ENCODE measurements at places on chromosomes 2 and 18. TPM values are rescaled to one million over a fixed set of nuclear protein-coding genes. Genes with fewer than 3 reads are reported as not detected.

Gene SLC8A1
- polyA plus RNA-seq = 41.8 TPM

Gene SUCLG1
- polyA plus RNA-seq = 307 TPM

Gene CSRNP3
- polyA plus RNA-seq = 1.6 TPM

Gene ZAP70
- 1.3 TPM for polyA plus RNA-seq

Gene GBX2
- not detected for polyA plus RNA-seq

Gene C2orf15
- 0.25 TPM for polyA plus RNA-seq

Gene KHK
- 1.7 TPM for polyA plus RNA-seq

Gene KANSL1L
- 6.2 TPM for polyA plus RNA-seq

Gene TEKT4
- not detected for polyA plus RNA-seq

Gene SETBP1
- 2.0 TPM for polyA plus RNA-seq

Gene ITGB6
- 0.32 TPM for polyA plus RNA-seq

Gene GAREM2
- polyA plus RNA-seq = 1.9 TPM

Gene CHRND
- polyA plus RNA-seq = 0.09 TPM

Gene CNGA3
- polyA plus RNA-seq = not detected

Gene ST8SIA3
- under 0.01 TPM for polyA plus RNA-seq

Gene SERPINB2
- polyA plus RNA-seq = not detected

Gene COBLL1
- polyA plus RNA-seq = 3.2 TPM

Gene PSD4
- polyA plus RNA-seq = 1.0 TPM

Gene KLF7
- polyA plus RNA-seq = 6.0 TPM

Gene AQP4
- polyA plus RNA-seq = 5.1 TPM

Gene TMEM200C
- polyA plus RNA-seq = 1.1 TPM

Gene TRIM43
- polyA plus RNA-seq = not detected

Gene PFN4
- 2.8 TPM for polyA plus RNA-seq

- DNase-seq = no peak
Measured at GRCh38 chr2:218005028-218005427, 2.2 kb upstream of the TNS1 start.

DNA sequence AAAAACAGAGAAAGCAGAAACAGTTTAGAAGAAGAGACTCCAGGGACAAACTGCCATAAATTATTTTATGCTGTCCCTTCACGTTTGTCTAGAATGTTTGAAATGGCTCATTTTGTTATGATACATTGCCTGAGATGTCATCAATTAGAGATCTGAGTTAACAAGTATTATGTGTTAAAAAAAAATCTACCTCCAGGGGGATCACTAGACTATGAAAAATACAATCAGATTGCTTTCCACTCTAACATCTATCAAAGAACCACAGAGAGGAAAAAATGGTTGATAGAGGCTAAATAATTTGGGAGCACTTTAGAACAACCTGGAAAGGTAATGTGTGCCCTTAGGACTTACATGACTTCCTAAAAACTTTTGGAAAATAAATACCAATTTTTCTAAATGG is 103.8 kb upstream of the CCDC150 start:
- no peak for DNase-seq

DNA sequence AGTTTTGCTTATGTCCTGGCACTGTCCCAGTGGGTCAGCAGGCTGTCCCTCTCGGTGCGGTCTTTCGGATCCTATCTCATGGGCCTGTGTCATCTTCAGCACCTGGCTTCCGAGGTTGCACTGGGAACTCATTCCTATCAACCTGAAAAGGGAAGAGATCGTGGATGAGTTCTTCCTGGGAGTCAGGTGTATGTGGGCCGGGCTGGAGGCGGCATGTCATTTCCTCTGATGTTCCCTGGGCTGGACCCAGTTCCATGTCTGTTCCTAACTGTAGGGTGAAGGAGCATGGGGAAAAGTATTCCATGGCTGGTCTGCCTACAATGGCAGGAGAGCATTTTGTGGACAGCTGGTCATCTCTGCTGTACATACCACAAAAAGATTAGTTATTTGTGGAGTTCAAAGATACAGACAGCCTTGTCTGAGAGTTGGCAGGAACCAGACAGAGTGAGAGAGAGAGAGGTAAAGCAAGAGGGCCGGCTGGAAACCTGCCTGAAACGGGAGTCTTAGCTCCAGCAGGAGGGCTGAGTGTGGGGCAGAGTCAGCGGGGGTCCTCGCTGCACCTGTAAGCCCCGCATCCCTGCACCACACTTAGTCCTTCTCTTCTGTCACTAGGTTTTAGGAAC is 25.2 kb downstream of the FAM228A start:
- peak; percentile 49 for DNase-seq

- DNase-seq = no peak
Measured at GRCh38 chr2:157592948-157593347, 35.7 kb downstream of the ACVR1C start.

- peak; percentile 69 for DNase-seq
Measured at GRCh38 chr2:119476301-119477112, 44.9 kb downstream of the TMEM37 start.

- no peak for DNase-seq
Measured at GRCh38 chr2:168097431-168097830, 150.0 kb downstream of the STK39 start.

GRCh38 chr2:240972636-240973521 is 25.5 kb upstream of the SNED1 start:
- DNase-seq = peak; percentile 18

GRCh38 chr18:4807604-4808293 is 352.6 kb upstream of the DLGAP1 start:
- DNase-seq = no peak

DNA sequence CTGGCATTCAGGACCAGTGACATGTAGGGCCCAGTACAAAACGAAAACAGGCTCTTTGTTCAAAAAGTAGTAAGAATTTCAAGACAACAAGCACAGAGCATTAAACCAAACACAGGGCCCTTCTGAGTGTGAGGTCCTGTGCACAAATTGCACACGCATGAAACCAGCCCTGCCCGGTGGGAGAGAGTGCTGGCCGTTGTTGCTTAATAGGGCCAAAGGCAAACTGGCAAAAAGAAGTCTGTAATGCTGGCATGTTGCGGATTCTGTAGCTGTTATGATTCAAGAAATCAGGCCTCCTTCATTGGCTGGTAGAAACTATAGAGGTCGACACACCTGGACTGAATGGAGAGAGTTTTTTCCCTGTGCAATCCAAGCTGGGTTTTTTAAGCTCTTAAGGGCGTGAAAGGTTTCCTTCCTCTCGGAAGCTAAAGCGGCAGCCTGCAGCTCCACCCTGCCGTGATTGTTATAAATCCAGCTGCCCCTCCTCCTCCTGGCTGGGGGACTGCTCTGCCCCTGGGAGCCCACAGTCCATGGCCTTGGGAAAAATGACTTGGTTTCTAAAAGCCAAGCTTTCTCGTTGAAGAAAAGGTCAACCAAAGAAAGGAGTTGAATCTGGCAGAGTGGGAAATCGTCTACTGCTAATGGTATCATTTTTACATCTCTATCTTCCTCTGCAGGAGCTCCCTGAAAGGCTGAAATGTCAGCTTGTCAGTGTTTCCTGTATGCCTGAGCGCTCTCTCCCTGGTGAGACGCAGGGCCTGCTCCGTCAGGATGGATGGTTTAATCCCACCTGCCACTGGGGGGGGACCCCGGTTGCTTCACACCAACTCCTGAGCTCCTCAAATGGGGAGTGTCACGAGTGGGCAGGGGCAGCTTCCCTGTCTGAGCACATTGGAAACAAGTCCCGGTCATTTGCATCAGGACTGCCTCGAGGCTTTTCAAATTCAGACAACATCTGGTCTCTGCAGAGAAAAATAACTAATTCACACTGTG is 143.6 kb downstream of the ALPK2 start:
- no peak for DNase-seq

GRCh38 chr2:127107622-127107999 is 657 bp upstream of the BIN1 start:
- DNase-seq = no peak

DNA sequence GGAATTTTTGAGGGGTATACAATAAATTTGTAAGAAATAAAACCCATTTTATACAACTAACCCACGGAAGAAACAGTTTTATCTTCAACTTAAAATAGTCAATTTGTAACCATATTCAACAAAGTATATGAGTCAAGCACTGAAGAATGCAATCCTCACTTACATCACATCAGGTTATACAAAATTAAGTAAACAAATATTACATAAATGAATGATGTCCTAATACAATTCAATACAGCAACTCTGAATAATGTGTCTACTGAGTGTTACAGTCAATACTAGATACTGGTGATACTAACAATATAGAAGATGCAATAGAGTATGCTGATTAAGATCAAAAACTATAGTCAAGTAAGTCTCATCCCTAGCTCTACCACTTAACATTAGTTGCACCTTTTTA is 58.6 kb downstream of the FANCL start:
- no peak for DNase-seq

DNA sequence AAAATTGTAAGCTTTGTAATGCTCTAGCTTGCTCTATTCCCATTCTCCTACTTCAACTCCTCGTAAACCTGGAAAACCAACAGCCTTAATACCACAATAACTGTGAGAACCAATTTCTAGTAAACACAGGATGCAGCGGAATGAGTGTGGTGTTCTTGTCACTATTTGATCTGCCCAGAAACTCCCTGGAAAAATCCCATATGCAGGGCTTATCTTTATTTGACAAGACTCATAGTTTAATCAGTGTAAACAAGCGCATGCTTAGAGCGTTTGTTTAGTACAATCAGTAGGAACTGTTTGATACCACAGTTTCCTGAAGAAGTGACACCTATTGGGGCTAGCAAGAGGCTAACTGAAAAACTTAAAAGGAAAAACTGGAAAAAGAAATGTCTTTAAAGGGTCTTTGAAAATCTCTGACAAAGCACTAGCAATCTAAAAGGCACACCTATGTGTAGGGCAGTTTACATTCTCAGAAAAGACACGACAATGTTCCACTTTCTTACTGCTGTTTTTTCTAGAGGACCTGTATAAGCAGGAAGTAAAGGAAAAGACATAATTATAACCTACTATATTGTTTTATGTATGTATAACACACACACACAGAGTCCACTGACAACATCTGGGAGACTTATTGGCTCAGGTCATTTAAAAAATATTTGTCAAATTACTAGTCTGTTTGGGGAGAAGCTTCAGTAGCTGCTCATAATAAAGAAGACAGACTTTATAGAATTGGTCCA is 241.4 kb upstream of the KLHL14 start:
- no peak for DNase-seq

GRCh38 chr2:257429-257828 is 6.4 kb downstream of the SH3YL1 start:
- DNase-seq = no peak

- DNase-seq = no peak
Measured at GRCh38 chr2:160474319-160474645, 19.3 kb downstream of the RBMS1 start.

GRCh38 chr2:138180692-138181386 is 216.6 kb downstream of the HNMT start:
- no peak for DNase-seq

DNA sequence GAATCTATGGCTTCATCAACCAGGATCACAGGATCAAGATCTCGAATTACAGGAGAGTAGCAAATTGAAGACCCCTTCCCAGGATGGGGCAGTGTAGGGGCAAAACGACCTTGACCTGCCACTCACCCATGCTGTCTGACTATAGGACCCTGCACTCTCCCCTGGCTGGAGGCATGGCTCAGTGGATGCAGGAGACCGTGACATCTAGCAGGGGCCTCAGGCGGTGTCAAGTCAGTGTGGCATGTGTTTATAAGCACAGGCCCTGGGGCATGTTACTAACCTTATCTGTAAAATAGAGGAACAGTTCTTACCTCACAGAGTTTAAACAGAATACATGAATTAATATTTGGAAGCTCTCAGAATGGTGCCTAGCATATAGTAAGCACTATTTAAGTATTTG is 3.5 kb downstream of the HAAO start:
- DNase-seq = no peak

- no peak for DNase-seq
Measured at GRCh38 chr2:121886059-121886458, 130.6 kb downstream of the TSN start.

DNA sequence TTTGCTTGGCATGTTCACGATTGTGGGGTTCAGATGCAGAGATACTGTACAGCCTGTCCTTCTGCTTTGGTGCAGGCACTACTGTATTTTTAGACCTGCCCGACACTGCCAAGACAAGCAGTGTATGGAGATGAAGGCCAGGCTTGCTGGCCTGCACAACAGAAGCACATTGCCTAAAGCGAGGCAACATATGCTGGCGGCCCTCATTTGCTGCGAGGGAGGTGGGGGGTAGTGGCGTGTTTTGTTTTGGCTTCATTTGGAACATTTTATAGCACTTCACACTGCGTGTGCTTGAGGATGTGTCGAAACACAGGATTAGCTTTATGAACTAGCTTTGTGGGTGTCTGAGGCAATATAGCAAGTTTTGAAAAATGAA is 27.0 kb downstream of the TMEM182 start:
- DNase-seq = peak; percentile 73

- no peak for DNase-seq
Measured at GRCh38 chr2:100988630-100989417, 13.3 kb upstream of the RPL31 start.

- no peak for DNase-seq
Measured at GRCh38 chr2:20314562-20315501, 35.8 kb downstream of the PUM2 start.

DNA sequence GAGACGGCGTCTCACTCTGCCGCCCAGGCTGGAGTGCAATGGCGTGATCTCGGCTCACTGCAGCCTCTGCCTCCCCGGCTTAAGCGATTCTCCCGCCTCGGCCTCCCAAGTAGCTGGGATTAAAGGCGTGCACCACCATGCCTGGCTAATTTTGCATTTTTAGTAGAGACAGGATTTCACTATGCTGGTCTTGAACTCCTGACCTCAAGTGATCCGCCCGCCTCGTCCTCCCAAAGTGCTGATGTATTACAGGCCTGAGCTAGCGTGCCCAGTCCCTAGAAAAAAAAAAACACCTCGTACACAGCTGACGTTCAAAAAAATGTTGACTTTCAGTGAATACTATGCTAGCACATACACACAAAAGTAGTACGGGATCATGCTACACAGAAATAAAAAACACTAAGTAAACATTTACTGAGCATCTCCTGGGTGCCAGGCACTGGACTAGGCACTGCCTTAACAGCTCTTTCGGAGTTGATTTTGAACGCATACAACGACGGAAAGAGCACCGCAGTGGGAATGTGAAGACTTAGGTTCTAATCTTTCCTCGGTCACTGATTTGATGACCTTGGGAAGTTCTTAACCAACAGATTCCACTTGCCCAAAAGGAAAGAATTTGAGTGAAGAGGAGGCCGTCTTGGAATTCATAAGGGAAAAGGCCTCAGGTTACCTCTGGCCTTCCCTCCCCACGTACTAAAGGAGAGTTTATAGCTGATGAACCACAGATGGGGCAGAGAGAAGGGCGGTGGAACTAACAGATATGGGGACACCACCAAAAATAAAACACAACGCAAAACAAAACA is 1.1 kb downstream of the DNAJC27 start:
- peak; percentile 54 for DNase-seq

- no peak for DNase-seq
Measured at GRCh38 chr2:222313816-222314215, 15.0 kb upstream of the PAX3 start.

DNA sequence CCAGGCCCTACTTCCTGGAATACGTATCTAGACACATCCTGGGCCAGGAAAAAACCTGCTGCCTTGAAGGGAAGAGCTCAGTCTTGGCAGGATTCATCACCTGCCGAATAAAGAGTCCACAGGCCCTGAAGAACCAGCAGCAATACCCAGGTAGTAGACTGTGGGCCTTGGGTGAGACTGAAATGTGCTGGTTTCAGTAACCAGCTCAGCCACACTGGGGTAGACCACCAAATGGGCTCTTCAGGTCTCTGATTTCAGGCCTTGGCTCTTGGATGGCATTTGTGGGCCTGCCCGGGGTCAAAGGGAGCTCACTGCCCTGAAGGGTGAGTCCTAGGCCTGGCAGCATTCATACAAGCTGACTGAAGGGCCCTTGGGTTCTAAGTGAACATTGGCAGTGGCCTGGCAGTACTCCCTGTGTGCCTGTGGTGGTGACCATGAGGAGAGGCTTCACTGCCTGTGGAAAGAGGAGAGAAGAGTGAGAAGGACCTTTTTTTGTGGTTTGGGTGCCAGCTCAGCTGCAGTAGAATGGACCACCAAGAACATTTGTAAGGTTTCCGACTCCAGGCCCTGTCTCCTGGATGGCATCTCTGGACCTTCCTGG is 175.1 kb downstream of the ANKRD30B start:
- no peak for DNase-seq

Data from right cardiac atrium (tissue), 5 donors.